ENCODE measurements at places on chromosomes 7 and 10. TPM values are rescaled to one million over a fixed set of nuclear protein-coding genes. Genes with fewer than 3 reads are reported as not detected.

GRCh38 chr10:127149501-127150081 lies 46.8 kb downstream of the INSYN2A start:
- DNase-seq: no peak

- DNase-seq: peak; percentile 31
Measured at GRCh38 chr10:96450529-96451207, 63.1 kb downstream of the TLL2 start.

GRCh38 chr7:70726951-70727378 lies 405.0 kb upstream of the GALNT17 start:
- DNase-seq: no peak

DNA sequence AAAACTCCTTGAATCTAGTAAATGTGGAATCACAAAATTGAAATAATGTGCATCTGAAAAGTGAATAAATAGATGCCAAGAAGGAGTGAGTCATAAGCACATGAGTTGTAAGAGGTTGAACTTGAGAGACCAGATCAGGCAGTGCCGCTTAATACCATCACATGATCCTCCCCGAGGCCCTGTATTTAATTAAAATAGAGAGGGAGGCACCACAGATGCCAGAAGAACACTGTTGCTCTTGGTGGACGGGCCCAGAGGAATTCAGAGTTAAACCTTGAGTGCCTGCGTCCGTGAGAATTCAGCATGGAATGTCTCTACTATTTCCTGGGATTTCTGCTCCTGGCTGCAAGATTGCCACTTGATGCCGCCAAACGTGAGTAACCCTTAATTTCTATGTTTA lies at the start of gene GPNMB:
Gene GPNMB (plus strand): TSS at position 221 of the 400 bp plus-strand sequence. CDS start 83 bp downstream, at position 304.
- no peak for DNase-seq

DNA sequence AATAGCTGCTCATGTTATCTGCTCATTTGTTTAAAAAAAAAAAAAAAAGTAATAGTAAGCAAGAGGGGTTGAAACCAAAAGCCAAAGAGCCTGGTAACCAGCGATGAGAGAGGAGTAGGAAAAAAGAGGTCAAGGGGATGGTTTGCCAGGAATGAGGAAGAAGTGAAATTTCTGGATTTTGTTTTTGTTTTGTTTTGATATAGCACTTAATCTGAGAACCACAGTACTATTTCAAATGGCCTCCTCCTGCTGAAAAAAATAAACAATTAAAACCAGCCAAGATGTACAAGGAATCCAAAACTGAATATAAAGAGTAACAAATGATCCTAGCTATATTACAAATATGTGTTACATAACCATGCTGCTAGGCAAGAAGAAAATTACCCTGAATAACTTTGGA lies 213.1 kb downstream of the FGFR2 start:
- no peak for DNase-seq

Gene PTPN20
- total RNA-seq: not detected

Gene NOC3L
- 25.7 TPM for total RNA-seq
